Pulmonary artery endothelial cell (primary cell): ENCODE measurements at places on chromosomes 5 and 9.

GRCh38 chr5:177399997-177400868 lies at the start of gene PFN3:
Gene PFN3 (minus strand): TSS chr5:177400661. CDS start chr5:177400576, 85 bp downstream.
- no peak for DNase-seq

GRCh38 chr9:37955781-37956422 lies 52.0 kb upstream of the SLC25A51 start:
- DNase-seq = no peak

- no peak for DNase-seq
These were observed 114.5 kb downstream of the RPS23 start for GRCh38 chr5:82163452-82164175.

DNA sequence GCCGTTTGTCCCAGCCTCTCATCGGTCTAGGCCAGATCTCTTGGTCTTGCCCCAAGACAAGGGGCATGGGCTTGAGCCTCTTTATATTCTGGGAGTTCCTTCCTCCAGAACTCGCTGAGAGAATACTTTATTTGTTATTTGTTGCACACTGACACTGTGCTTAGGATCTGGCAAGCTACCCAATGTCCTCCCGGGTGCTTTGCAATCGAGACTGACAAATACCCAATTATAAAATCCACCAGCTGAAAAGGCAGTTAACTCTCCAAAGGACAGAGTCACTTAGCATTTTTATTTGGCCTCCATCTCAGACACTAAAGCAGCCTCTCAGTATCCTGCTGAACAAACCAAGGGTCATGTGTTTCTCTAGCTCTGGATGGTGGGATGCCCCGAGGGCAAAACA lies 500.2 kb upstream of the DAP start:
- no peak for DNase-seq

GRCh38 chr5:18048449-18048848 lies 414.2 kb downstream of the TAF11L14 start:
- DNase-seq = no peak
